ENCODE measurements at places on chromosomes 11 and 22.

DNA sequence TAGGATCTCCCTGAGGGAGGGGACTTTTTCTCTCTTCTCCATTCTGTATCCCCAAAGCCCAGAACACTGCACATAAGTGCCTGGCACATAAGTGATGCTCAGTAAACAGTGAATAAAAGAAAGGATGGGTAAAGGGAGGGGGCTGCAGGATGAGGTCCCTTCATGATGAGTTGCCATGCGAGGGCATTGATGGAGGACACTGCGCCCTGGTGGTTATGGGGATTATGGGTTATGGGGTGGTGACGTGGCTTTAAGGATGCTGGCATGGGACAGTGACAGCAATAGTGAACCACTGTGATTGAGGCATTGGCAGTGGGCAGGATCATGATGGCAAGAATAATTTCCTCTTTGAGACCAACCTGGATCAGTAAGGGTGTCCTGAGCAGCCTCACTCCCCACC lies 43.9 kb upstream of the LRRC32 start:
- no peak for DNase-seq

GRCh38 chr11:102653744-102654291 lies 28.7 kb upstream of the MMP20 start:
- no peak for DNase-seq

- no peak for DNase-seq
These were observed 33.0 kb upstream of the TEAD1 start for GRCh38 chr11:12640926-12641849.

GRCh38 chr22:31943206-31943977 lies 943 bp upstream of the YWHAH start:
- DNase-seq: no peak

- no peak for DNase-seq
These were observed 608 bp downstream of the NIPSNAP1 start for GRCh38 chr22:29580200-29580810.

DNA sequence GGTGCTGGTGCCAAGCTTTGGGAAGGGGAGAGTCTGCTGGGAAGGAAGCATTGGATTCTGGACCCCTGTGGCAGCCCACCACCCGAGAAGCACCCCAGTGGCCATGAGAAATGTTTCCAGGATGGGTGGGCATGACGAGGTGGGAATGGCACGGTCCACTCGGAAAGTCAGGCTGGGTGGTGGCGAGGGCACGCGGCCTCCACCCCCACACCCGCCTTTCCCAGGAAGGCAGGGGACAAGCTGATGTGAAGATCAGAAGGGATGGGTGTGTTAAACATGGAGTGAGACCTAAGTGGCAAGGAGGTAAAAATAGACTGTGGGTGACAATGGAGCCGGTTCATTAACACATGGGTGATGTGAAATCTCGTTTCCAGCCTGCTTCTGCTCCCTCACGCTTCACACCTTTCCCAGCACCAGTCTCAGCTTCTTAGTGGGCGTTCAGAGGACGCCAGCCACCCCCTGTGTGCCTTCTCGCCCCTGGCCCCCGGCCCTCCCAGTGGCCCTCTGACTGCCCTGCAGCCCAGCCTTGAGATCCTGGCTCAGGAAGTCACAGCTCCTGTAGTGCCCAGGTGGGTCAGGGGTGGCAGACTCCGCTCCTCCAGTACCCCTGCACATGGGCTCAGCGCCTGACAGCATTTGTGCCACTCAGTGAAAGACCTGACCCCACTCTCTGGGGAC lies 27.6 kb downstream of the LRRC10B start:
- no peak for DNase-seq

- DNase-seq: no peak
These were observed 6.7 kb upstream of the VSIG10L2 start for GRCh38 chr11:125939081-125939521.

DNA sequence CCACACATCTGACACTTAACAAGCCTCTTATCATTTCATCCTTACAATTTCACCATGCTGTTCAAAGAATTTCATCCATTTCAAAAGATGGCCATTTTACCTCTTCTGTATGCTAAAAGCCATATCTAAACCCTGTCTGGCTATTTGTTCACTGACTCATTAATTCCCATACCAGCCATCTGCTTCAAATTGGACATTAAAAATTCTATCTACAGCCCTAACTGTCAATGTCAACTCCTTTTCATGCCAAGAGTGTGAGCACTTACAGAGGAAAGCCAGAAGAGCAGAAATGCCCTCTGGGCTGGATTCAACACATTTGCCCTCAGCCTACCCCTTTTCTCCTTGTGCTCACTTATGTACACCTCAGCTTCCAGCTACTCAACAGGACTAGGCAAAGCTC lies 59.2 kb downstream of the SYTL2 start:
- no peak for DNase-seq

DNA sequence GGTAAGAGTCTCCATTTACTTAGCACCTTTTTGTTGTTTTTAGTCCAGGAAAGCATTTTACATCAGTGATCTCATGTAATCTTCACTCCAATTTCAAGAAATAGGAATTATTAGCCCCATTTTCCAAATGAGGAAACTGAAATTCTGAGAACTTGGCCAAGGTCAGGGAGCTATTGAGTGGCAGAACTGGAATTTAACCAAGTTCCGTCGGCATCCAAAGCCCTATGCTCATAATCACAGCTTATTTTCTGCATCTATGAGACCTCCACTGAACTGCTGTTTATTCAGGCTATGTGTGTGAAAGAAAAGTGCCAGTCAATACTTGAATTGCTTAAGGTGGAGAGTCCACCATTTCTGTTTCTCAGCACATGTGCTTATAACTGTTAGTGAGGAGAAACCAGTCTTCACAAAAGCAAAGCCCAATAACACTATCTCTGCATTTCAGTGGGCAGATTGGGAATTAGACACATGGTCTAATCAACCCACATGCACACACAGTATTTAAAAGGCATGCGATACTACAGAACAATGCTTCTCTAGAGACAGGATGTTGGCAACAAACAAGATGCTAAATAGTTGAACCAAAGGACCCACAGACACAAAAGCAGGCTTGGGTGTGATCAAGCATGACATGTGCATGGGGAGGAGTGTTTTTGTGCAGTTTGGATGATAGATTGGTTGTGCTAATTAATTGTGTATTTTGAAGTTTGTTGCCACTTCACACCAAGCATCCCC lies 780.6 kb downstream of the OPCML start:
- no peak for DNase-seq

GRCh38 chr22:20520093-20520511 lies 12.7 kb downstream of the MED15 start:
- no peak for DNase-seq

DNA sequence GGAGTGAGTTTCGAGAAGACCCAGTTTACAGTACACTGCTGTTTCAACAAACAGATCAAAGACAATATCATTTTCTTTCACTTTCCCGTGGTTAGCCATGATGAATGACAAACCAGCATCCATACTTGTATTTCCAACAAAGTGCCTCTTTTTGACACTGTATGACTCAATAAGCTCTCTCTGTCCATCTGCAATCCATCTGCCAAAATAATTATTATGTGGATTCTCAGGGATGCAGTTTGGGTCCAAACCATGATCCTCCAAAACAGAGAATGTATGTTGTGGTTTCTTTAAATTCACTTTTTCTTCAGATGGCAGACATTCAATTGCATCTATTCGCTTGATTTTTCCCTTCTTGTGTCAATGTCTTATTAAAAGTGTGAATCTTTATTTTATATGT lies 37.8 kb upstream of the RASD2 start:
- no peak for DNase-seq

DNA sequence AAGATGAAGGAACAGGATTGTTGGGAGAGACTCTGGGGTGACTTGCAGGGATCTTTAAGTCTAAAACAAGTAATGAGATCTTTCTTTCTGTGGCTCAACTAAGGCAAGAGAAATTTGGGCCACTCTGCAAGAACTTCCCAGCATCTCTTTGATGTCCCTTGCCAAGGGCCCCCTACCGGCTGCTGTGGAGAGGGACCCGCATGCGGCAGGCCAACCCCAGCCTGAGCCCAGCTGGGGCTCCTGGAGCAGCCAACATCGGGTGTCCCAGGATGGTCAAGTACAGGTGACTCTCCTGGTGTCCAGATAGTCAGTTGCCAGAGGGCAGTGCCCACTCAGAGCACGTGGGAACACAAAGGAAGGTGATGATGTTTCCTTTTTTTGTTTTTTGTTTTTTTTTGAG lies 363.2 kb downstream of the TBC1D22A start:
- DNase-seq: no peak

DNA sequence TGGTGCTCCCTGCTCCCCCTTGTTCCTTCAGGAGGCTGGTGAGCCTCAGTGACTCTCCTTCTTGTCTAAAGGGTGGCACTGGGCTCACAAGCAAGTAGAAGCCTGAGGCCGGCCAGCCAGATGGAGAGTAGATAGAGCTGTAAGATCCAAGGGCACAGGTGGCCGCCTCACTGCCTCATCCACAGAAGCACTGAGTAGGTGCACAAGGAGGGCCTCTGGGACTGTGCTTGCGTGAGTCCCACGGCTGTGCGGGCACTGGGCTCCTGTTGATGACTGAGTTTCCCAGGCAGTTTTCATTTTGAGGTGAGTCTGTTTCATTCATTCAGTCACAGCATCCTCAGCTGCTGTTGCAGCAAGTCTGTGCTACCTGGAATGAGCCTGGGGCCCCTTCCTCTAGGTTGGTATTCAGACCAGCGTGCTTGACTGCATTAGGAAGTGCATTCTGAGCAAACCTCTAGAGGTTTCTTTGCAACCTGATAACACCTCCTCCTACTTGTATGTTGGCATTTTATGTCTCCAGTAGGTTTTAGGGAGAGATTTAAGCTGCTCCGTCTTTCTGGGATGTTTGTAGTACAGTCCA lies 184.0 kb downstream of the TBC1D22A start:
- DNase-seq: no peak

DNA sequence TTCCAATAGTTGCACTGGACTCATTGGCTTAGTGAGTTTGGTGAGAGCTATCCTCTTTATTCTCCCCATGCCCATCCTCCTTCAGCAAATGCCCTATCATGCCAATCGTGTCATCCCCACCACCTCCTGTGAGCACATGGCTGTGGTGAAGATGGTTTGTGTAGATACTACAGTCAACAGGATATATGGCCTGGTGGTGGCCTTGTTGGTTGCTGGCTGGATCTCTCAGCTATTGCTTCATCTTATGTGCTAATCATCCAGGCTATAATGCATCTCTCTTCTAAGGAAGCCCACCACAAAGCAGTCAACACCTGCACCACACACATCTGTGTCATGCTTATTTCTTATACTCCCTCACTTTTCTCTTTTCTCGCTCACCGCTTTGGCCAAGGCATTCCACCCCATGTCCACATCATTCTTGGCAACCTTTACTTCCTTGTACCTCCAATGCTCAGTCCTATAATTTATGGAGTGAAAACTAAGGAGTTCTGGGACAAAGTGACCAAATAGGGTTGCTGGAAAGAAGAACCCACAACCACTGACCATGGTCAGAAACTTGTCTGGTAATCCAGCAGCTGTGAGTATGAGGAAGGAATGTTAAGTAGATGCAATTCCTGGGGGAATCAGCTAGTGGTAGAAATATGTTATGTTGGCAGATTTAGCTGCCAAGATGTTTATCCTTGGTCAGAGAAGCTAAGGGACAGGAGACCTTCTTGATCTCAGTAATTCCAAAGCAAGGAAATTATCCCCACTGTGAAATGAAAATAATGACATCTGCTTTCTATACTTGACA lies 16.3 kb upstream of the OR56B1 start:
- DNase-seq: no peak

GRCh38 chr22:21000207-21000986 lies 1.5 kb downstream of the THAP7 start:
- DNase-seq: no peak

DNA sequence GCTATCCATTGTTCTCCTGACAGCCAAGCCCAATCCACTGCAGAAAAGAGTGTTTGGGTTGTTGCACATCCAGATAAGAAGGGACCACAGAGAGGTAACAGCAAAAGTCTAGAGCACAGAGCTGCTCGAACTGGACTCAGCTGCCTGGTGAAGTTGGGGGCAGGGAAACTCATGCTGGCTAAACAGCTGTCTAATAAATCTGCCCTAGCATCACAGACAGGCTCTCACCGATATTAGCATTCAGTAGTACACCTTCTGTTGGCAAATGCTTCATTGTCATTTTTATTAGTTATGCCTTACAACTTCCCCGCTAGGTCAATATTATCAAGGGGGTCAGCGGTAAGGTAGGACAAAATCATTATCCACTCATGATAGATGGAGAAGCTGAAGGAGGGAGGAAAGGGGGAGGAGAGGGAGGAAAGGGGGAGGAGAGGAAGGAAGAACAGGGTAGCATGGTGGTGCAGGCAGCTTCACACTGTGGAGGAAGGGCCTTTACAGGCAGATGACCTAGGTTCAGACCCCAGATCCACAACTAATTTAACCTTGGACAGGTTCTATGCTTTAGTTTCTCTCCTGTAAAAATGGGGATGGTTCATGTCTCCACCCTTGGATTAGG lies 102.7 kb downstream of the LARGE1 start:
- peak; percentile 47 for DNase-seq

DNA sequence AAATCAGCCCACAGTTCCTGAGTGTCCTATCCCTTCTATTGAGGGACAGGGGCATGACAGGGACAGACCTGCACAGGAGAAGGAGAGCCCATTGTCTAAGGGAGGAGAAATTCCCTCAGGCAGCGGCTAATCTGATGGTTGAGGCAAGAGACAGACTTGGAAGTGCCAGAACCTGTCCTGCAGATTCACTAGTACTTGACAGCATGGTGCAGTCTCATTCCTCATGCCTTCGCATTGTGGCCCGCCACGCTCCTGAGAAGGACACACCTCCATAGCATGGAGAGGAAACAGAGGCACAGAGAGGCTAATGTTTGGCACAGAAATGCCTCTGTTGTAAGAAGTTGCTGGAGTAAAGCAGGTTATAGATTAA lies 3.2 kb downstream of the P2RY6 start:
- DNase-seq: no peak

GRCh38 chr11:88193278-88193677 lies 18.0 kb upstream of the RAB38 start:
- DNase-seq: no peak

GRCh38 chr11:76408171-76408965 lies 27.2 kb downstream of the GVQW3 start:
- DNase-seq: no peak

All from NCI-H524 treated with DMSO at 0.1 percent for 48 hours (cell line).